ENCODE measurements at places on chromosomes 5 and 9. TPM values are rescaled to one million over a fixed set of nuclear protein-coding genes. Genes with fewer than 3 reads are reported as not detected.

Gene ENTPD8
- polyA plus RNA-seq: not detected

DNA sequence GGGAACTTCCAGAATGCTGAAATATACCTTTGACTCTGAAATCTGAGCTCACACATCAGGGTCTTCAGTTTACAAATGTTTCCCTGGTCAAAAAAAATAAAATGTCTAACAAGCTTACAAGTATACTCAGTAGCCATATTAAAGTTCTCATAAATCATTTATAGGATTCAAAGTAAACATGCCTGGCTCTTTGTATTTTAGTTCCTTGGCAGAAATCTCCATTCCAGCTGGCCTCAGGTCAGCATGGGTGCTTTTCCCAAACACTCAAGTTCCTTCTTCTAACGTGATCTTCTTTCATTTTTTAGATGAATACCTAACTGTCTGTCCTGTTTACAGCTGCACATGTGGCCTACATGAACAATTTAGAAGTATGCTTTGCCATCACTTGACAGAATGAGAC, 263.2 kb downstream of the GAS1 start:
- no peak for DNase-seq

Gene RNF180
- 5.6 TPM for polyA plus RNA-seq

DNA sequence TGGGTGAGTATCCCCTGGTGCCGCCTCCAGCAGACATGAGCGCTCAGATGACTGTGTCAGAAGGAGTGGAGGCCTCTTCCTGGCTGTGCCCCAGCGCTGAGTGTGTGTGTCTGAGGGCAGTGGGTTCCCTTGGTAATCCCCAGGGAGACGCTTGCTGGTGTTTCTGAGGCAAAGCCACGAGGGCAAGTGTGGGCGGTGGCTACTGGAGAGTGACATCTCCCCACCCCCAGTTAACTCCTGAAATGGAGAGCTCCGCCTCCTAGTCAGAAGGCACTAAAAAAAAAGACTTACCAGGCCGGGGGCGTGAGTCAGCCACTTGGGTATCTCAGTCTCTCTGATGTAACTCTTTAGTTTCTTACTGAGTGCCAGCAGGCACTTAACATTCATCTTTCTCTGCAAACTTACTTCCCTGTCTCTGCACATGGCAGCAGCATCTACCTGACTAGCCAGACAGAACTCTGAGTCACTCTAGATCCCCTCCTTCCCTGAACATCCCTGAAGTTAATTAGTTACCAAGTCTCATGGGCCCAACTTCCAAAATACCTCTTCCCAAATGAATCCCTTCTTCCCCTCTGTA, 19.3 kb downstream of the ORM2 start:
- DNase-seq: peak; percentile 14

Gene CDH18
- polyA plus RNA-seq: 0.06 TPM

Gene MARCOL
- polyA plus RNA-seq: not detected

DNA sequence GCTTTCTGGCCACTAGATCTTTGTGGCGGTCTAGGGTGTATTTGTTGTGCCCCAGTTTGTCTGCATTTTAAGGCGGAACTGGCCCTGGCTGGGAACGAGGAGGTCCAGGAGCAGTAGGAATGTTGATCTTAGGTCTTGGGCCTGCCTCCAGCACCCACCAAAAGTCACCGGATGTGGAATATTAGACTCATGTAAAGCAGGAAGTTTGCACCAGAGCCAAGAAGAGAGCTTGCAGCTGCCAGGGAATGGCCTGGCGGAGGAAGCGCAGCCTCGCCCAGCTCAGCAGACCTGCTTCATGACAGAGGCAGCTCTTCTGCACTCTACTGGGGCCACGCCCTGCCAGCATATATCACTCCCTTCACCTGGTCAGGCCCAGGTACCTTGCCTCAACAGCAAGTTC, 3.3 kb downstream of the GPX3 start:
- DNase-seq: no peak

Gene SH3PXD2B
- polyA plus RNA-seq: 39.4 TPM

- no peak for DNase-seq
Observed at GRCh38 chr9:93183663-93184431, at the start of gene WNK2. Gene WNK2, plus strand, starts transcription at chr9:93184139. Its CDS starts 791 bp downstream, at chr9:93184930.

DNA sequence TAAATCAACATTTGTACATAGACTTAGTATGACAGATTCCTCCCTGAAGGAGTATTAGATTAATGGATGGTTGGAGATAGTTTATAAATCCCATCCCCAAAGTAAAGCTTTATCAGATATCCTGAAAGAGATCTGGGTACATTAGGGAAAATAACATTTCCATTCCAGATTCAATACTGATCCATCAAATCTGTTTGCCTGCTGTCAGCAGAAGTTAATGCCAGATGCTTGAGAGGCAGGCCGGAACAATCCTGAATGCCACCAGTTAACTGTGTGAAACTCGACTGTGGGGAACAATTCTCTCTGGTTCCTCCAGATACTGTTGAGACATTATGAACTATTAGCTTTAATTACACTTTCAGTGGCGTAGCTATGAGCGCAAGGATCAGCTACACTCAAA, 1166.8 kb downstream of the MAT2B start:
- DNase-seq: no peak

DNA sequence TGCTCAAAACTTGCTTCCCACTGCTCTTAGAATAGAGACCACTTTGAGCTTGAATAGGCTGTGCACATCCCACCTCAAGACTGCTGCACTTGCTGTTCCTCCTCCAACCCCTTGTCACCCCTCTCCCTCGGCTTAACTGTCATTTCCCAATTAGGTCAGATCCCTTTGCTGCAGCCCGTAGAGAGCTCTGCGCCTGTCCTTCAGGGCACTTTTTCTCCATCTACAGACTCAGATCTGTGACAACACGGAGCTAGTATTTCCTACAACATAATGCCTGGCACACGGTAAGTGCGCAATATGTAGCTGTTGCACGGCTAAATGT, 485 bp upstream of the HABP4 start:
- no peak for DNase-seq

Gene ITGA1
- 53.9 TPM for polyA plus RNA-seq

DNA sequence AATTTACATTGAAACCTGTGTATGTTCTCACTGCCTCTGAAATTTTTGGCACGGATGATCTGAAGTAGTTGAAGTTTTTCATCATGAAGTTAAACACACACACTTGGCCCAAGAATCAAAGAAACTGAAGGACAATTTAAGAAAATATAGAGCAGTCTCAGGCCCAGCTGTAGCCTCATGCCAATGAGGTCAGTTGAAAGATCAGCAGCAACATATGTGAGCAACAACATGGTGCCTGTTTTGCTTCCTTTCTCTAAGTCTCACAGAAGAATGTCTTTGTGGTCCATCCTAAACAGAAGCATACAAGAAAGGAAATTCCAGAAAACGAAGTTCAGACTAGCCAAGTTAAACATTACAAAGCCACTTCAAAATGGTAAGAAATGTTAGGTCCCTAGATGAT, 1737.2 kb downstream of the MAT2B start:
- no peak for DNase-seq

DNA sequence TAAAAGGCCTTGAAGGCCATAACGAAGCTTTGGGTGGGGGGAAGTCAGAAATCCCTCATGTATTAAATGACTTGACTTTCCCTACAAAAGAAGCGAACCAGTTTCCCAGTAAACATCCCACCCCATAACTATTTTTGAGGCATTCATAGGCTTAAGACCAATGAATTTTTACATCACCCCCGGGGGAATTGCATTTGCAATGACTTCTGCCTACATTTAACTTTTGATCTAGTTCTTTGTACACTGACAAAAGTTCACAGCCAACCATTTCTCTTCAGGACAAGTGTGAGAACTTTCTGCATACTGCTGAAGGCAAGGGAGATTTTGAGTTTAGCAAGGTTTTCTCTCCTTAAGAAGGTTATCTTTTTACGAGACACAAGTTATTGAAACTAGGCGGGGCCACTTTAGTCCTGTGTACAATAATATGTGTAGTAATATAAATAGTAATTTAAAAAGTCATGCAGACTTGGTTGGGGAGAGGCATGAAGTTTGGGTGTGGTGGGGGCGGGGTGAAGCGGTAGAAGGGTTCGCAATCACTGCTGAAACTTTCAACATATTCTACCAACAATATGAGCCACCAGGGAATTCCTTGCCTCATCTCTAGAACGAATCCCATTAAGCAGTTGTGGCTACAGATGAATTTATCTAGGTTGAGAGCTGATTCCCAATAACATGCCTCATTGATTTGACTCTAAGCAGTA, 2.5 kb downstream of the TJP2 start:
- no peak for DNase-seq

- no peak for DNase-seq
Observed at GRCh38 chr9:133680250-133680975, 44.2 kb downstream of the DBH start.

Gene TCERG1
- polyA plus RNA-seq: 25.3 TPM

- no peak for DNase-seq
Observed at GRCh38 chr5:142697356-142698255, 11.7 kb upstream of the FGF1 start.

DNA sequence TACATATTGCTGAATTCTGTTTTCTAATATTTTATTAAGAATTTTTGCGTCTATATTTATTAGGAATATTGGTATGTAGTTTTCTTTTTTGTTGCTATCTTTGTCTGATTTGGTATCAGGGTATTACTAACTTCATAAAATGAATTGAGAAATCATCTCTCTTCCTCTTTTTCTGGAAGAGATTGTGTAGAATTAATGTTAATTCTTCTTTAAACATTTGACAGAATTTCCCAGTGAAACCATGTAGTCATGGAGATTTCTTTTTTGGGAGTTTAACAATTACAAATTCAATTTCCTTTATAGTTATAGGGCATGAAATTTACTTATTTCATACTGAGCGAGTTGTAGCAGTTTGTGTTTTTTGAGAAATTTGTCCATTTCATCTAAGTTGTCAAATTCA, 3.3 kb upstream of the FAM170A start:
- no peak for DNase-seq

GRCh38 chr5:98414938-98415337, 358.5 kb upstream of the RGMB start:
- DNase-seq: no peak

DNA sequence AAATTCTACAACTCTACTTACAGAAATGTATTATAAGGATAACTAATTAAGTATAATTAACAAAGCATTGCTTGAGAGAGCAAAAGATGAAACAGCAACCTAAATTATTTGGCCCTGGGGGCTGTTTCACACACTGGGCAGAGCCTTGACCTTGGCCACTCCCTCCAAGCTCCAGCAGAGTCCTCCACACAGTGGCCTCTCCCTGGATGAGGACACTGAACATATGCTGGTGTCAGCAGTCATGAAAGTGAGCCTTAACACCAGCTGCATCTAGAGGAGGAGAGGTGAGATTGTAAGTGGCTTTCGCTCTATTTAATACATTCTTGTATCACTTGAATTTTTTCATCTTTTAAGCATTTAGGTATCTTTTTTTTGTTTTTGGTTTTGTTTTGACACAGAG, 23.3 kb upstream of the ZDHHC12 start:
- no peak for DNase-seq

DNA sequence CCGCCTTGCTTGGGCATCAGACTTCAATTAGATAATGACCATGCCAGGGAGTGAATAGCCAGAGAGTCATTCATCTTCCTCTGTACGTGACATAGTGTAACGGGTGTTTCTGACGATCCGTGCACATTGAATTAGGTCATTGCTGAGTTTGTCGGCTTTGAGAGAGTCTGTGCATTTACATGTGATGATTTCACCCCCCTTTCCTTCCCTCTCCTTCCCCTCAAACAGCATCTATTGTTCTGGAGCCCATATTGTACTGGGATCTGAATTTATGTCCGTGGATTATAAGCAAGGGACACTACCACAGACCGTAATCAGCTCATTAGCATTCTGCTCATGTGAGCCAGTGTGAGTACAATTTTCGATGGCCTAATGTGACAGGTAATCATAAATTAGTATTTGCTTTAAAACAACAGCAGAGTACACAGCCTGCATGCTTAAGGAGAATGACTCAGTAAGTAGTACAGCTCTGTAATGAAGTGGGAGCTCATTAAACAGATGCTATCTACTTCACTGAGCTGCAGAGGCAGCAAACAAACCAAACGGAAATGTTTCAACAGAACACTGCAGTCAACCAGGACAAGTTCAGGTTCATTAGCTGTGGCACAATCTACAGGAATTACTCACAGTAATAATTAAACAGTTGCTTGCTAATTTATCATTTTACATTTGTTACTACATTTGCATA, 302.1 kb downstream of the CSNK1G3 start:
- peak; percentile 47 for DNase-seq

Gene PDE8B
- polyA plus RNA-seq: 2.4 TPM

DNA sequence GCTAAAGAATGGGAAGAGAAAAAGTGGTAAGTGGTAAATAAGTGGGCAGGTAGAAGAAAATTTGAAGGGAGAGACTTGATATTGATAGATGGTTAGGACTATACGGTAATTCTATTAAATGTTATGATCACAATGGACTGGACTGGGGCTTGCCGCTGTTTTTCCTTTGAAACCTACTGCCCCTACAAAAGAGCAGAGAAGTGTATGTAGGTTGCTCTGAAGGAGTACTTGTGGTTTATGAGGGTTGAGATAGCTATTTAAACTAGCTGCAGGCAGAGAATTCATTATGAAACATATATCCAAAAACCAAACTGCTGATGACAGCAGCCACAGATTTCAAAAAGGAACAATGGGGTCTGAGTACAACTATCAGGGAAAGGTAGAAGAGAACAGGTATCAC, 16.8 kb upstream of the HK3 start:
- DNase-seq: no peak

DNA sequence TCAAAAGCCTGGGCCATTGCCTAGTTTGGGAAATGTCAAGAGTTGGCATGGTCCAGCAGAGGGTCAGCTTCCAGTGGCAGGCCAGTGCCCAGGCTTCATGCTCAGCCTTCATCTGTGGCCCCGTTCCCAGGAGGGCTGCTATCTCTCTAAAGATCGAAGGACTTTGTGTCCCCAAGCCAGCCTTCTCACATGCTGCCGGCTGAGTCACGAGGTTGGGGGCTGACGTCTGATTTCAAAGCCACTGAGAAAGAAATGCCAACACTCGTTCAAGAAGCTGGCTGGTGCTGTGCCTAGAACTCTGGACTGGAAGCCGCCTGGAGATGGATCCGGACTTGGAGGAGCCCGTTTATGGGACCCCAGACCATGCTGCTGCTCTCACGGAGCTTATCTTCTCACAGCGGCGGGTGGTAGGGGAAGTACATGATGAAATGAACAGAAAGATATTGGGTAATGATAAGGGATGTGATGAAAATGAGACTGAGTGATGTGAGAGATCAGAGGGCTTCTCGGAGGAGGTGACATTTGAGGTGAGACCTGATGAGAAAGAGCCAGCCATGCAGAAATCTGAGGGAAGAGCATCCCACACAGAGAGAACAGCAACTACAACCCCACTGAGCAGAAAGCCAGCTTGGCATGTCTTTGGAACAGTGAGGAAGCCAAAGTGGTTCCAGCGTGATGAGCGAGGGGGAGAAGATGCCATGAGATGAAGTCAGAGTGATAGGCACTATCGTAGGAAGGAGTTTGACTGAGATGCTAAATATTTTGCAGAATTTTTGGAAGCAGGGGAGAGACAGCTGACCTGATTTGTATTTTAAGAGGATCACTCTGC, 54.9 kb upstream of the BOD1 start:
- DNase-seq: no peak

Data from urinary bladder (tissue), 4 donors.